ENCODE measurements at places on chromosomes 3 and 15.

DNA sequence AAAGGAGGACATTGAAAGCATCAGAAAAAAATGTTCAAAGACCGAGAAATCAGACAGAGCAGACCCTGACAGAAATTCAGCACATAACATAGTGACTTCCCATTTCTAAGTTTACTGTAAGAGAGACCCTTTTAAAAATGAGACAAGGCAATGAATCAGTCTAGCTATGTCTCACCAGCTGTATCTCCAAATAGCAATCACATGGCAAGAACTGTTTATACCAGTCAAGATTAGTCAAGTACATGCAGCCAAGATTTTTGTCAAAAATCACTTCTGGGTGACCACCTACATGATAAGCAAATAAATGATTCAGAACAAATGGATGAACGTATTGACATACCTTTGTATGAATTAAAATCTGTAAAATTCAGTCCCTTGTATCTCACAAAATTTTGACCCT, 138.0 kb downstream of the DTWD1 start:
- DNase-seq: no peak

GRCh38 chr3:147604136-147604535, 195.0 kb downstream of the ZIC1 start:
- no peak for DNase-seq

DNA sequence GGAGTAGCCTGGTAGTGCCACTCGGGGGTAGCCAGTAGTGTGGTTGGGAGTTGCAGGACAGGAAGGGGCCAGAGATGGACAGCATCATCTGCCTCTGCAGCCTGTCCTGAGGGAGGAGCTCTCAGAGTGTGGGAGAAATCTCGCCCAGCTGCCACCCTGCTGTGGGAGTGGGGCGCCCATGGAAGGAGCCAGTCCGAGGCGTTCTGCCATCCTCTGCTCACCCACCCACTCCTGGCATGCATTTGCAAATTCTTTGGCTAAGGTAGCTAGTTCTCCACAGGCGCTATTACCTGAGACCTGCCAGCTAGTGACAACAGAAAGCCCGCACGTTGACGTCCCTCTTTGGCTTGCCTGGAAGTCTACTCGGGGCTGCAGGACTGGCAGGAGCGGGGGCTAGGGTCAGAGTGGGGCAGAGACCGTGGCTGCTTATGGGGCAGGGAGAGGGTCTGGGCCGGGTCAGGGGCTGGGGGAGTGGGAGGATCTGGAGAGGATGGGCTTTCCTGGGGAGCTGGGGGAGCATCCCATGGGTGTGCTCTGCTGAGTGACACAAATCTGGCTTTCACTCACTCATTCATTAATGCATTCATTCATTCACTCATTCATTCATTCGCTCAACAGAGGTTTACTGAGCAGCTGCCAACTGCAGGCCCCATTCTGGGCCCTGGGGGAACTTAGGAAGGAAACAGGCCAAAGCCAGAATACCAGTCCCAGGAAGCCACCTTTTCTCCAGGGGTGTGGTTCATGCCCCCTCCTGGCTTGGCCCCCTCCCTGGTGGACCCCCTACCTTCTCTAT, 44.4 kb upstream of the INSYN1 start:
- no peak for DNase-seq

- no peak for DNase-seq
Observed at GRCh38 chr3:130854208-130854864, 39.5 kb upstream of the ATP2C1 start.

- no peak for DNase-seq
Observed at GRCh38 chr3:123939706-123940105, 21.3 kb downstream of the CCDC14 start.

- DNase-seq: peak; percentile 85
Observed at GRCh38 chr3:155382396-155383042, 89.0 kb upstream of the STRIT1 start.

GRCh38 chr3:45842851-45843625, 1.1 kb upstream of the LZTFL1 start:
- DNase-seq: no peak

DNA sequence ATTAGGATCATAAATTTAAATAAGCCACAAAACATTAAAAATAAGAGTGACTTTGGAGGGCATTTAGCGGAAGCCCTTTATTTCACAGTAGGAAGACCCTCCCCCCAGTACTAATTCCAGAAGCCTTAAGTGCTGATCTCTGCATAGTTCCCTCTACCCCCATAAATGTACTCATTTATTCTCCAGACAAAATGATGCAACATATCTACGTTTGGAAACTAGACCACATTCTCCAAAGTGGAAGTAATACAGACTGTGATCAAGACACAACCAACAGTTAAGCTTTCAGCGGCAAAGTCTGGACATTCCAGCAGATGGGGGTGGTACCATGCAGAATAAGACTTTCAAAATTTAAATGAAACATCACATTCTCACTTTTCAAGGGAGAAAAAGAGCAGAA, 44.8 kb upstream of the RPS17 start:
- DNase-seq: no peak

Data from Right ventricle myocardium inferior (tissue), 1 donor.